ENCODE measurements at places on chromosomes 12 and 14.
A peak's percentile ranks its signal among the peaks of the same experiment; 100 is the strongest.

DNA sequence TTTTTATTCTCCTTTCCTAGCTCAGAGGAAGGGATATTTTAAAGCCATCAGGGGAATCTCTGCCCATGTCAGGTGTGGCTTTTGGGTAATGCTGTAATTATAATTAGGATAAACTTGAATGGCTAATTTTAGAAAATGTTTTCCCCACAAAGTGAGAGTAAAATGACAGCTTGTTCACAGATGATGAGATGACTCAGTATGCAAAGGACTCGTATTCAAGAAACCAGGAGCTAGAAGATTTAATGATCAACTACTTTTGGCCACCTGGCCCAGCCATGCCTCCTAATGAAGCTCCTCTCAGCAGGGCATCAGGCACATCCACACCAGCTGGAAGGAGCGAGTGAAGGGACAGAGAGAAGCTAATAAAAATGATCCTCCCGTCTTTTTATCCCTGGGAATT is 29.0 kb upstream of the PLEKHG7 start:
- DNase-seq = no peak

DNA sequence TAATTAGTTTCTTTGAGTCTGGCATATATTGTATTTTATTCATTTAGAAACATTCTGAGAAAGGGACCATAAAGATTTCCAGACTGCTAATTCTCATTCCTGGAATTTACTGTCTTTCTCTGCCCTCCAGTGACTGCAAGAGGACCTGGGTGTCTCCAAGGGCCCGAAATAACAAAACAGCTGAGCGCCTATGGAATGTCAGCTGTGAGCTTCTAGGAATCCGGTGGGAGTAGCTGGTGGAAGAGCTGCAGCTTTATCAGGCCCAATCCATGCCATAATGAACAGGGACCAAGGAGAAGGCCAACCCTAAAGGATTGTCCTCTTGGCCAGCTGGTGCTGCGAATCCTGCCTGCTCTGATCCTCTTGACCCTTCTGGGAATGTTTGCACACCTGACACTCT is 31.9 kb downstream of the RDH12 start:
- no peak for DNase-seq

GRCh38 chr14:101134851-101135433 is 231.4 kb upstream of the RTL1 start:
- DNase-seq = no peak

DNA sequence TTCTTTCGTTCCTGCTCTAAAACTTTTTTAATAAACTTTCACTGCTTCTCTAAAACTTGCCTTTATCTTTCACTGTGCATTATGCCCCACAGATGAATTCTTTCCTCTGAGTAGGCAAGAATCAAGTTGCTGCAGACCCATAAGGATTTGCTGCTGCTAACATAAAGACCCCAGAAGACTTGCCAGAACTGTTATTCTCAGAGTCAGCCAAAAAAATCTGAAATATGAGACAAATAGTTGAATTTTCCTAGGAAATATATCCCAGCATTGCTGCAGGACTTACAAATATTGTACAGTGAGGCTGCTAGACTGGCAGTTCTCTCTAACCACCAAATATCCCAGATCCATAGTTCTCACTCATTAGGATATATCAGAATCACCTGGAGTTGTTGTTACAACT is 349.1 kb upstream of the FLRT2 start:
- DNase-seq = no peak

GRCh38 chr14:74634964-74635363 is 22.9 kb upstream of the LTBP2 start:
- DNase-seq = no peak

DNA sequence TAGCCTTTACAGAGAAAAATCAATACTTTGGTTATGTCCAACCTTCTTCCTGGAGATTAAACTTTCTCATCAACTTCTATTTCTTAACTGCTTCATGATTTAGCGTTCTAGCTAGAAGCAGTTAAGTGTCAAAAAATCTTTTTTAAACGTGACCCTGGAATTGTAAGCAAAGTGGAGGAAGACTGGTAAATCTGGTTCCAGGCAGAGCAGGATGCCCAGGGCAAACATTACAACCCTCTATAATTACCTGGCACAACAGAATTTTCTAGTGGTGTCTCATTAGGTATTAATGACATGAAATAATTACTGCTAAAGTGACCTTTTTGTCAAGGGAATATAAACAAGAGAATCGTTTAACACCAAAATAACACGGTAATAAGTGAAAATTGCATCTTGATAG is 320.8 kb downstream of the MED13L start:
- no peak for DNase-seq

GRCh38 chr12:39443929-39444209 is 949 bp upstream of the KIF21A start:
- no peak for DNase-seq

DNA sequence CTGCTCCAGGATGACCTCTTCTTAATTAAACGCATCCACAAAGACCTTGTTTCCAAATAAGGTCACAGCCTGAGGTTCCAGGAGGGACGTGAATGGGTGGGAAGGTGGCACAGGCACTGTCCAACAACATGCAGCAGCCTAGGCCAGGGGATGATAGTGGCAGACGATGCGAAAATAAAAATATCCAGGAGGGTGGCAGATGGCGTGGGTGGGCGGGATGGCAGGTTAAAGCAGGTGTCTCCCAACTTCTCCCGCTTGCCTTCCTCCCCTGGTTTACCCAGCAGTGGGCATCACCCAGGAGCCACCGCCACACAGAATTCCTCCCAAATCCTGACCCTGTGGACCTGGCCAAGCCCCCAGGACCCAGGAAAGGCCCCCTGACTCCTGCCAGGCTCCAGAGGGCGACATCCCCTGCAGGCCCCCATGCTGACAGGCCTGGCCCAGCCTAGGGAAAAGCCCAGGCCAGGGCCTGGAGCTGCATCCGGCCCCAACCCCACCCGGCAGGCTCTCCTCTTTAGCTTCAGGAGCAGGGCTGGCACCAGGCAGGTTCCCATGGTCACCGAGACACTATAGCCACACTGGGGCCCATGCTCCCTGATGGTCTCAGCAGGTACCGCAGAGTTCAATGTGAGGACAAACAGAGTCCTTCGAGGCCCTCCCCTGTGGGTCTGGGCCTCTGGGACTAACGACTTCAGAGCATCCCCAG is 9.7 kb downstream of the NCOR2 start:
- no peak for DNase-seq

DNA sequence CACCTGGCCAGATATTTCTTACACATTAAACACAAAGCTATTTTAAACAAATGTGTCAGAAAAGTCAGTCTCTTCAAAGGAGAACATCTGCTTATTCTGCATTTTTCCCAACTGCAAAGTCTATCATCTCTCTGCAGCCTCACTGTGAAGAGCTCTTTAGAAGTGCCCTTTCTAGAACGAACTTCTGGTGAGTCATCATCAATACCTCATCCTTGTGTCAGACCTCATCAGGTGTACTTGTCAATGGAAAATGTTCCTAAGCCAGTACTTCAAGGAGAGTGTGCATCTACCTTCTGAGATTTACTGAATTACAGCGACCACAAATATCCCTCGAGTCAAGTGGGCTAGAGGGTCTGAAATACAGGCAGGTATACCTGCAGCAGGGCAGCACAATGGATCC is 457.3 kb downstream of the LRIG3 start:
- DNase-seq = no peak

GRCh38 chr14:33996462-33996861 is 45.6 kb upstream of the EGLN3 start:
- DNase-seq = no peak

- no peak for DNase-seq
These were observed 162.9 kb downstream of the ADGRD1 start for GRCh38 chr12:131116468-131117117.

- DNase-seq = no peak
These were observed 39.8 kb downstream of the PPP1R12A start for GRCh38 chr12:79895071-79895470.

DNA sequence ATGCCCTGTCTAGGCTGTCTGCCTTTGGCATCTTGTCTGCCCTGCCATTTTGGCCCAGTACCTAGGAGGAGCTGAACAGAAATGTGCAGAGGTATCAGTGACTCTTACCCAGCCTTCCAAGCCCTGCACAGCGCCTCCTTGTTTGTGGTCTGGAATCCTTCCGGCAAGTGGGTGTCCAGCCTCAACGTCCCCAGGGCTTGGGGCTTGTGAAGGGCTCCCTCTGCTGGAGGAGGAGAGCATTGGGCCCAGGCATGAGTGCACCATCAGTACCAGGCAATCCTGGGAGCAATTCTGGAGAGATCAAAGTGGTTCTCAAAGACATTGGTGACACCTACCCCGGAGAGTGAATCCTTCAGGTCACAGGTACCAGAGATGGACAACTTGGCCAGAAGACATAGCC is 2.4 kb upstream of the TCL1B start:
- DNase-seq = peak; percentile 5

- DNase-seq = no peak
These were observed 10.3 kb downstream of the DAO start for GRCh38 chr12:108890208-108890607.

DNA sequence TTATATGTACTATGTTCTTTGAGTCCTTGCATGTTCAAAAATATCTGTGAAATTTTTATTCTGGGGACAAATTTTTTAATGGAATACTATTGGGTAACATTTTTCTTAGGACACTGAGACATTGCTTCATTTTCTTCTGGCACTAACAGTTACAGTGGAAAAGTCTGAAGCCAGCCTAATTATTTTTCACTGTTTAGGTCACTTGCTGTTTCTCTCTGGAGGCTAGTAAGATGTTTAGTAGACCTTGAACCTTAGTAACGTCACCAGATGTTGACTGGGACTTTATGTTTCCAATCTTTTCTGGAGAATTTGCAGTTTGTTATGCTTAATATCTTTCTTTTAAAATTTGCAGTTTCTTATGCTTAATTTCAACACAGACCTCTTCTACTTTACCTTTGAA is 12.3 kb upstream of the EPYC start:
- DNase-seq = no peak

- DNase-seq = no peak
These were observed 359.6 kb upstream of the DIO2 start for GRCh38 chr14:80570930-80571298.

DNA sequence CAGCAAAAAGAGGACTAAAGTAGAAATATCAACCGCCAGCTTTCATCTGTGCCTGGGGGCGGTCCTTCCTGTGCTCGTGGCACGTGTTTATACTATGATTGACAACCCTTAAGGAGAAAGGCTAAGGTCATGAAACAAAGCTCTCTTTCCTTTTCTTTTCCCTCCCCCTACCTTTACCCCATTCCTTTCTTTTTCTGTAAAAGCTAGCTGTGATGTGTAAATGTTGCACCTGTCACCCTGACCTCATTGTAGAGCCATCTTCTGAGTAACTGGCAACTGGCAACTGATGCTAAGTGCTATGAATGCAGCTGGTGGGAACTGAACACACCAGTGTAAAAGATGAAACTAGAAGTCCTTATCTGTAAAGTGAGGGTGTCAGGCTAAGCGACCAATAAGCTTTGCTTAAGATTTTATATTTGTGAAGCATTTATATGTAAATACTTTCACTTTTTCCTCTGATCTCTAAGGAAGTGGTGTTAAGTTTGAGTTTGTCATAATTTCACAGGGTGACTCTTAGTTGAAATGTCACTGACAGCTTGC is 102.8 kb upstream of the BCAT1 start:
- peak; percentile 13 for DNase-seq
